ENCODE measurements at places on chromosomes 5 and 9.

GRCh38 chr9:2964470-2964869 lies 120.6 kb upstream of the PUM3 start:
- DNase-seq, result no peak

GRCh38 chr5:56011835-56012234 lies 17.1 kb upstream of the IL6ST start:
- peak; percentile 92 for DNase-seq

- peak; percentile 79 for DNase-seq
Measured at GRCh38 chr5:65722575-65723403, 784 bp downstream of the NLN start.

DNA sequence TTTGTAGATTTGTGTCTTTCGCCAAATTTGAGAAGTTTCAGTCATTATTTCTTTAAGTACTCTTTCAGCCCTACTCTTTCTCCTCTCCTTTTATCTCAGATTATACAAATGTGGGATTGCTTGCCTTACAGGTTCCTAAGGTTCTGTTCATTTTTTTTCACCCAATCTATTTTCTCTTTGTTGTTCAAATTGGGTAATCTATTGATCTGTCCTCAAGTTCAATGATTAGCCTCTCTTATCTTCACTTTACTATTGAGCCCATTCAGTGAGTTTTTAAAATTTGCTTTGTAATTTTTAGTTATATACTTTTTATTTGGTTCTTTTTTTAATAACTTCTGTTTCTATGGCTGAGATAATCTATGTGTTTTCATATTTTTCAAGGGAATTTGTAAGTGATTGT lies 282.1 kb downstream of the FER start:
- DNase-seq, result no peak

DNA sequence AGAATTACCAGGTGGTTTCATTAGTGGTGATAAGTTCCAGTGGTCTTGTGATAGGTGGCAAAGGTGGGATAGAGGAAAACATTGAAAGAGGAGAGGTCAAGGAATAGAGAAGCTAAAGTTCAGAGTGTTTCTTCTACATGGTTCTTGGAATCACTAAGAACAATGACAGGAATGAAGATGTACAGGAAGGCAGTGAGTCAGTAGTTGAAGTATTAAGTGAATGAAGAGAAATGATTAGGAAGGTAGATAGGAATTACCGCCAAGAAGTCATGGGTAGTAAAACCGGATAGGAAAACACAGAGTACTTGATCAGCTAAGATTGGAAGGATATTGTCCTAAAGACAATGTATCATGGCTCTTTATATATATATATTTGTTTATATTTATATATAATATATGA lies 37.9 kb upstream of the RASA1 start:
- no peak for DNase-seq

- DNase-seq, result no peak
Measured at GRCh38 chr5:52469835-52470234, 317.9 kb upstream of the ITGA1 start.

GRCh38 chr9:130390390-130390789 lies 54.4 kb upstream of the ASS1 start:
- no peak for DNase-seq

DNA sequence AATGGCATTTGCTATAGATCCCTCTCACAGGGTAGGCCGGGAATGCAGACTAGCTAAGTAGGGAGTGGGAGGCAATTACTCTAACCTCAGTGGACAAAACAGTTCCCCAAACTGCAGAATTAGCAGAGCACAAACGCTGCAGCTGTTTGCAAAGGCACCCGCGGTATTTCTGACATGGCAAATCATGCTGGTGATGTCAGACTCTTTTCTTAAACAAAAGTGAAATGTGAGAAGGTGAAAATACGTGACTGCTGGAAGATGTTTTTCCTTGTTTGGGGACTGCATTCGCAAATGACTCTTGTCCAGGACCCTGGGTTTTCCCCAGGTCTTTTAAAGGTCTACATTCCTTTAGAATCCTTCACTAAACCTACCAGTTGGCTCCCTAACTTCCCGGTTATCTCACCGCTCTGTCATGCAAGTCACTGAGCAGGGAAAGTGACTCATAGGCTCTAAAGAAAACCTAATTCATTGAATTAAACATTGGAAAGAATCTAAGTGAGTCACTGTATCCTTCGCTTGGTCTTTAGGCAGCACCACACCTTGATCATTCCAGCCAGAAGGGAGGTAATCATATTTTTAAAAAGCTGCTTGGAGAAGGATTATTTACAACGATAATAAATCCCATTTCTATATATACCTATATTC lies 91.5 kb upstream of the DNAH5 start:
- peak; percentile 95 for DNase-seq

- DNase-seq, result no peak
Measured at GRCh38 chr5:77748160-77748559, 28.0 kb downstream of the TBCA start.

GRCh38 chr5:147510885-147511284 lies 1.0 kb upstream of the DPYSL3 start:
- no peak for DNase-seq

- DNase-seq, result peak; percentile 87
Measured at GRCh38 chr5:43305948-43306565, 7.2 kb downstream of the HMGCS1 start.

DNA sequence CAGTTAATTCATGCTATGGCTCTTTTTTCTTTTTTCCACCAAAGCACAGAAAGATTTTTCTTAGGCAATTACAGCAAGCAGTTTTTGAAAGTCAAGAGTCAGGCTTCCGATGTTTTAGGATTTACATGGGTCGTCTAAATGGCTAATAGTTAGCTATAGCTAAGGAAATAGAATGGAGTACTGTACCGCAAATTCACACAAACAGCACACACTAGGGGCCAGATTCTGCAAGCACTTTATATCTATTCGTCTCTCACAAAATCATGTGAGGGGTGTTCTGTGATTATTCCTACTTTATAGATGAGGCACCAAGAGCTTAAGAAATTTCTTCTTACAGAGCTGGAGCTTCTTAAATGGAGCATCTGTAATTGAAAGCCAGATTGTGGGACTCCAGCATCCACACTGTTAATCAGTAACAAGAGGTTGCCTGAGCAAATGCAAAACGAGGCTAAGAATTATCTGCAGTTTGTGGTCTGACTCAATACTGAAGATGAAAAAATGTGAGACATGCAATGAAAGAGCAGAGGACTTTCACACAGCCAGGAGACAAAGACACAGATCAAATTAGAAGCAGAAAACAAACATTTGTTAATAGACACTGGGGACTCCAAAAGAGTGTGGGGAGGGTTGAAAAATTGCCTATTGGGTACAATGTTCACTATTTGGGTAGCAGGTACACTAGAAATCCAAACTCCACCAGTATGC lies 62.7 kb upstream of the CTXN3 start:
- no peak for DNase-seq

- DNase-seq, result no peak
Measured at GRCh38 chr9:92171822-92172221, 56.6 kb upstream of the SPTLC1 start.

- DNase-seq, result no peak
Measured at GRCh38 chr5:173940269-173940668, 48.7 kb upstream of the C5orf47 start.

- no peak for DNase-seq
Measured at GRCh38 chr5:144773628-144774027, 603.0 kb downstream of the KCTD16 start.

GRCh38 chr5:65482296-65482735 lies 596 bp upstream of the ADAMTS6 start:
- DNase-seq, result peak; percentile 72

- no peak for DNase-seq
Measured at GRCh38 chr5:135227064-135228022, 171.7 kb downstream of the MACROH2A1 start.

DNA sequence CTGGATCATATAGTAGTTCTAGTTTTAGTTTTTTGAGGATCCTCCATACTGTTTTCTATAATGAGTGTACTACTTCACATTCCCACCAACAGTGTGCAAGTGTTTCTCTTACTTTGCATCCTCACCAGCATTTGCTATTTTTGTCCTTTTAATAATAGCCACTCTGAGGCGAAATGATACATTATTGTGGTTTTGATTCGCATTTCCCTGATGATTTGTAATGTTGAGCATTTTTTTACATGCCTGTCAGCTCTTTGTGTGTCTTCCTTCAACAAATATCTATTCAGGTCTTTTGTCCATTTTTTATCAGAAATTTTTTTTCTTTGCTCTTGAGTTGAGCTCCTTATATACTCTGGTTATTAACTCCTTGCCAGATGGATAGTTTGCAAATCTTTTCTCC lies 114.0 kb downstream of the ADAMTSL1 start:
- peak; percentile 88 for DNase-seq

- no peak for DNase-seq
Measured at GRCh38 chr9:12737871-12738270, 36.9 kb upstream of the LURAP1L start.

GRCh38 chr9:133221177-133221809 lies 12.2 kb upstream of the OBP2B start:
- DNase-seq, result no peak

- DNase-seq, result no peak
Measured at GRCh38 chr9:89850153-89850552, 245.3 kb downstream of the GADD45G start.

GRCh38 chr9:91421971-91422757 lies 1.5 kb downstream of the NFIL3 start:
- peak; percentile 71 for DNase-seq

DNA sequence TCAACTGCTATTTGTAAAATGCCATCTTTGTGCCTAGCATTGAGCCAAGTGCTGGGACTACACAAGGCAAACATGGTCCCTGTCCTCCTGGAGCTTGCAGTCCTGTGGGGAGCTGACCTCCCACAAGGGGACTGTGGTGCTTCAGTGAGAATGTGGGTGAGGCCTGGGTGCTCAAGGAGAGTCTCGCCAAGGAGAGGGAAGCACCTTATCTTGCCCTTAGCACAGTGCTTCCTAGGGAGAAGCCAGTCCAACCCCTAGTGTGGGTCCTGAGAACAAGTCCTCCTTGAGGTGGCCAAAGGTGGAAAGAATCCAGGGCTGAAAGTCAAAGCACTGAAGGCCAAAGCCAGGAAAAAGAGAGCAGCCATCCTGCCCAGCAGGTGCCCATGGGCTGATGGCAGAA lies 31.1 kb upstream of the MVB12B start:
- no peak for DNase-seq

- no peak for DNase-seq
Measured at GRCh38 chr9:121120386-121120785, 45.6 kb downstream of the CNTRL start.

GRCh38 chr9:96015876-96016686 lies 140.6 kb downstream of the ERCC6L2 start:
- no peak for DNase-seq

DNA sequence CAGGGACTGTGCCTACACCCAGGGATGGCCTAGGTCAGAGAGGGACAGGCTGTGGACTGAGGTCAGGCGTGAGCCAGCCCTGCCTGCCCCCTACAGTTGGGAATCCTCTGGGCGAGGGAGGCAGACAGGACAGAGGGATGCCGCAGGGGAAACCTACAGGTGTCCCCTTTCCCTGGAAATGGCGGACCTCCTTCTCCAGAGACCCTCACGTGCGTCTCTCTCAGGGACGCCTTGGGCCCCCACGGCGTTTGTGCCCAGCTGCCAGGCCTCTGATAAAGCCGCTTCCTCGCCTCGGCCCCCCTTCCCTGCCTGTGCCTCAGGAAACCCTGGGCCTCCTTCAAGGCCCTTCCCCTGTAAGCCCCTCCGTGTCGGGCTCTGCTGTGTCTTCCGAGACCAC lies 129.3 kb downstream of the RXRA start:
- DNase-seq, result no peak

- peak; percentile 15 for DNase-seq
Measured at GRCh38 chr5:9165546-9165945, 380.3 kb downstream of the SEMA5A start.

GRCh38 chr9:132044176-132044875 lies 35.3 kb downstream of the MED27 start:
- DNase-seq, result peak; percentile 27

DNA sequence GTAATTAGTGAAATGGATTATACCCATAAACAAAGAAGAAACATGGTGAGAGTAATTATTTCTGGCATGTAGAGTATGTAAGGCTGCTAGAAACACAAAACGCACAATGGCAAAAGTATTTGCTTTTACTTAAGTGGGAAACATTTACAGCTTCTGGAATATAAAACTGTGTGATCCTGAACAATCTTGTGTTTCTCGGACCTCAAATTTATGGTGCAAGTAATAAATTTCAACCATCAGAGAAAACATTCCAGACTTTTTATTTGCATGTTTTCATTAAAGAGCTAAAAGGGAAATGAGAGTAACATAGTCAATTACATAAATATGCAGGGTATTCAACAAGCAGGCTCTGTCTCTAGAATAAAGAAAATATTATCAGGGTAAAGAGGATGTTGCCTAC lies 17.2 kb upstream of the PRR16 start:
- DNase-seq, result no peak

GRCh38 chr5:125455041-125455440 lies 708.6 kb upstream of the ZNF608 start:
- peak; percentile 52 for DNase-seq

DNA sequence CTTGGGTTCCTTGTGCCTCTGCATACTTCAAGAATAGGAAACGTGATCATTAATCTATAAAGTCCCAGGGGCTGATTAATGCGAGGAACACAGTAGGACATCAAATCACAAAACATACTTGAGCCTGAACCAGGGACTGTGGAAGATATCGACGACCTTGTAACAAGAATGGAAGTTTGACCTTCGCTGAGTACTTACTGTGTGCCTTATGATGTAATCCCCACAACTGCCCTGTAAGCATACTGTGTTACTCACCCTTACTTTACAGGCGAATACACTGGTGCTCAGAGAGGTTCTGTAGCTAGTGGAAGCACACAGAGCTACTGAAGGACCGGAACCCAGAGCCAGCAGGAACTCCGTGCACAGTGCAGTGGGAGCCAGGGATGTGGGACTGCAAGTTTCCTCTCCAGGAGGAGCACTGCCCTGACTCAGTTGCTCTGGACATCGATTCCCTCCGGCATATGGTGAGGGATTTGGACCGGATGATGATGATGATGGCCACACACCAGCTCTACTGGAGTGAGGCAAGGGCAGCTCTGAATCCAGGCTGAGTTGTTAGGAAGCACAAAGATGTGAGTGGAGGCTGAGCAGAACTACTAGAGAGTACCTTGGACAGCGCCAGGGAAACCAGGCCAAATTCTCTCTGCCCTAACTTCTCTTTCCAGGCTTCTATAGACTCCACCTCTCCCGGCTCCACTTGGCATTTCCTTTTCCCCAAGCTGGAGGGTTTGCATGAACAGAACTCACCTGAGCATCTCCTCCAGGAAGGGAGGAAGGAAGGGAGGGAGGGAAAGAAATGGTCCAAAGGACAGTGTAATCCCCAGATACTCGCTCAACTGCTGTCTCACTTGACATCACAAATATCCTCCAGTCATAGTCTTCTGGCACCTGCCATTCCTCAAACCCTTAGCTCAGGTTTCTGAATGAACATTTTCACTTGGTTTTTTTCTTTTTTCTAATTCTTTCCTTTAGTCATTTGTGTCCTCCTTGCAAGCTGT lies 1.5 kb upstream of the GABBR2 start:
- peak; percentile 74 for DNase-seq

DNA sequence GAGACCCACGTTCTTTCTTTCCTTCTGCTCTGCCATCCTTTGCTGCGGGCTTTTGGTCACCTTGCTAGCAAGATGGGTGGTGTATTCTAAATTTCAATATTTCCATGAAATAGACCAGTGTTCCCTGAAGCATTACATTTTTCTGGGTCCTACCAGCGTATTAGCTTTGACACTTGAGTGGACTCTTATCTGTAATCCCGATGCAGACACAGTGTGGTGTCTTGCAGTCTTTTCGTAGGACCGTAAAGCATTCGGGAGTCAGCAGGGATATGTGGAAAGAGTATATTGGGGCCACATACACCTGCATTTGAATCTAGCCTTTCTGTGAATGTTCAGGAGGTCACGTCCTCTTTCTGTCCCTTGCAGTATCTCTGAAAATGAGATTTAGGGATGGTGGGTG lies 124.7 kb upstream of the CPEB4 start:
- no peak for DNase-seq

- DNase-seq, result no peak
Measured at GRCh38 chr5:146426305-146426704, 20.8 kb upstream of the TCERG1 start.
